ENCODE measurements at places on chromosomes 16 and 17.
A peak's percentile ranks its signal among the peaks of the same experiment; 100 is the strongest.

DNA sequence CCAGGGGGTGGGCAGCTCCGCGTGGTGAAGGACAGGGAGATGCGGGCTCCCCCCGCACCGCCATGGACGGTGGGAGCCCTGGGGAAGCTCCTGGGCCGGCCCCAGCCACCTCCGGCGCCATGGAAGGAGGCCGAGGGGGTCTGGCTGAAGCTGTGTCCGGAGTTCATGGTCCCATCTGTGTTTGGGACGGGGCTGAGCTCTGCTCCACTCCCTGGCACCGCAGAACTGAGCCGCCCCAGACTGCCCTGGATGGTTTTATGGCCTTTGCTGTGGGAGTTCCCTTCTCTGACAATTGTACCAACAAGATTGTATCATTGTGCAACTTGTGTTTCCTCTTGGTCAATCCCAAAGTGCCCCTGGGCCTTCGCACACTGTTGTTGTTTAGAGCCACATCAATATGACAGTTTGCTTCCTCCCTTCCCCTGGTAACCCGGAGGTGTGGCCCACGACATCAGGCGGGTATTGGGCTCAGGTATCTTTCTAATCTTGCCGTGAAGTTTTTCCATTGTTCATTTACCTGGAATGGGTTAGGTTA, 942 bp downstream of the KRT23 start:
- no peak for DNase-seq

DNA sequence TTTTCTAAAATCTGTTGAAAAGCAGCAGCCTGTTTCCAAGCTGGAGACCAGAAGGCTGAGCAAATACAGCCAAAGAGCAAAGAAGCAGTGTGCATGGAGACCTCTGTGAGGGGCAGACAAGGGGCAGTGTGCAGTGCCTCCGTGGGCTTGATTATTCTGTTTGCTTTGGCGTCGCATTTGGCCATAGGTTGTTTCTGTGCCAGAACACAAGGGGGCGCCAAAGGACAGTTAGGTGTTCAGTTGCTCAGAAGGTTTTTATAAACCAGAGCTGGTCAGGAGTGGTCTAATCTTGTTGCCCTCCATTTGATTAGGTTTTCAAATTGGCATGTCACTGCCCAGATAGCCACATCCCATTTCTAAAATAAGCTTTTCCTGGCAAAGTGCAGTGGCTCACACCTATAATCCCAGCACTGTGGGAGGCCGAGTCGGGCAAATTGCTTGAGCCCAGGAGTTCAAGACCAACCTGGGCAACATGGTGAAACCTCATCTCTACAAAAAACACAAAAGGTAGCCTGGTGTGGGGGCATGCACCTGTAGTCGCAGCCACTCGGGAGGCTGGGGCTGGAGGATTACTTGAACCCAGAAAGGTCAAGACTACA, 10.6 kb downstream of the MYH3 start:
- DNase-seq = peak; percentile 12

DNA sequence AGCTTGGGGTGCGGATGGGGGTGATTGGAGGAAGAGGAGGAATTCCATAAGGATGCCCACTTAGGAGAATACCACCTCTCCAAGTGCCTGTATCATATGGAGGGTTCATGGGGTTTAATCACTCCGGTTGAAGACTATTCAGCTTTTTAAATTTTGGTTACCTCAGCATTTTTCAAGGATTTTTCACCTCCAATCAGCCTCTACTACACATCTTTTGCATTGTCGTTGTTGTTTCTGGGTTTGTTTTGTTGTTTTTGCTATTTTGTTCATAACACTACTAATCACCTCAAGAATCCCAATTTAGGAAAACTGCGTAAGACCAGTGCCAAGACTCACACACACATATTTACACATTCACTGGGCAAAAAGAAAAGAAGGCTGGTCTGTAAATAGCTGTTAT, 619.5 kb upstream of the CDH5 start:
- DNase-seq = no peak

DNA sequence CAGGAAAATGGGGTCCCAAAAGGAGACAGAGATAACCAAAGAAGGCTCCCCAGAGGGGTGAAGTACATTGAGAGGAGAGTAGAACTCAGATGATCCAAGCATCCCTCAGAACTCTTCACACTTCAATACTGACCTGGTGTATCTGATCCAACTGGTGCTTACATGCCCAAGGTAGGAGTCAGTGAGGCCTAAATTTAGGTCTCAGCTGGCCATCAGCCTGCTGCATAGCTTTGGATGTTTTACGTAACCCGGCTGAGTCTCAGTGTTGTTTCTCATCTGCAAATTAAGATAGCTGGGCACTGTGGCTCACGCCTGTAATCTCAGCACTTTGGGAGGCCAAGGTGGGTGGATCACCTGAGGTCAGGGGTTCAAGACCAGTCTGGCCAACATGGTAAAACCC, 11.6 kb upstream of the GOSR2 start:
- no peak for DNase-seq

DNA sequence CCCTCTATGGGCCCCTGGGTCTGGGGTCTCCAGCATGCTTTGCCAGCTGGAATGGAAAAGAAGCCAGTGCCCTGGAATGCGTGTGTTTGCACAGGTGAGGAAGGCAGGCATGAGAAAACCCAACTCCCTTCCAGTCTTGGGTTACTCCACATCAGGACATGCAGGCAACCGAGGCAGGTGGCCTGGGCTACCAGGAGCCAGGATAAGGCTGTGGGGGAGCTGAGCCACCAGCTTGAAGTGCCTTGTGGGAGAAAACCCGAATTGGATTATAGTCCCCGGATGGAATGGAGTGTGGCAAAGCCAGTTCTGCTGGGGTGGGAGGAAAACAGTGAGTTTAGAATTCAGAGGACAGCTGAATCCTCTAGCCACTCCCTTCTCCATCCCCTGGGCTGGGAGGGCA, 7.2 kb downstream of the SRCIN1 start:
- DNase-seq = peak; percentile 93

DNA sequence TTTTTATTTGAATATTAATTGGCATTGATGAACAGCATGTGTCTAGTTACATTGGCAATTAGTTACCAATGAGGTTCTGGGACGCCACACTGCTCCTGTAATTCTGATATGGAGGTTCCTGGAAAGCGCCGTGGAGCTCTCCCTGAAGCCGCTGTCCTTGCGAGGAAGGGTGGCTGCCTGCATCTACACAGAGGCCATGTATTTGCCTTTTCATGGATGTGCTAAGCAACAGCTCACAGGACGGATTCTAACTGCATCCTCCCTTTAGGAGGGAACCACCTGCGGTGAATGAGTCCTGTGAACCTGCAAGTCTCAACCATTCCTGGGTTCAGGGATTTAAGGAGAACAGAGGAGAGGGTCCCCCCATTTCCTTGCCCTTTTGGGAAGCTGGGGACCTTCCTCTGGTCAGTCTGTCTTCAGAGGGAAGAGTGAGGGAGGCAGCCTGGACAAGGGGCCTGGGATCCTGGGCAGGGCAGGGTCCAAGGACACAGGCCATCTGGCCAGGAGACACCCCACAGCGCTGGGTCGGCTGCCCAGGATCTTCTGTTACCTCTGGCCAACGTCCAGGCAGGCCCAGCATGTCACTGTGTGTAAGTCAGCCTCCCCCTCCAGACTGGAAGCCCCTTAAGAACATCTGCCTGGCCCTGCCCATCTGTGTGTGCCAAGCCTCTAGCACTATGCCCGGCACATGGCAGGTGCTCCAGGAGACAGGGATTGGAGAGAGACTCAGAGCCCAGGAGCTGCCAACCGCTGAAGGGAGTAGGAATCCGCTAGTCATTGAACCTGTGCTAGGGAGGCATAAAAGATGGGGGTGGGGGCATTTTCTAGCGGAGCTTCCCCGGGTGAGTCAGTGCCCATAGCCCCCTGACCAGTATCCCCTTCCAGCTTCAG, 314.1 kb upstream of the TNRC6C start:
- DNase-seq = no peak

GRCh38 chr17:72004611-72005331, 116.0 kb upstream of the SOX9 start:
- DNase-seq = no peak

GRCh38 chr17:40177275-40177874, at the start of gene RAPGEFL1:
Gene RAPGEFL1 (plus strand): TSS chr17:40177470. CDS start chr17:40177862, 392 bp downstream.
- DNase-seq = peak; percentile 80

DNA sequence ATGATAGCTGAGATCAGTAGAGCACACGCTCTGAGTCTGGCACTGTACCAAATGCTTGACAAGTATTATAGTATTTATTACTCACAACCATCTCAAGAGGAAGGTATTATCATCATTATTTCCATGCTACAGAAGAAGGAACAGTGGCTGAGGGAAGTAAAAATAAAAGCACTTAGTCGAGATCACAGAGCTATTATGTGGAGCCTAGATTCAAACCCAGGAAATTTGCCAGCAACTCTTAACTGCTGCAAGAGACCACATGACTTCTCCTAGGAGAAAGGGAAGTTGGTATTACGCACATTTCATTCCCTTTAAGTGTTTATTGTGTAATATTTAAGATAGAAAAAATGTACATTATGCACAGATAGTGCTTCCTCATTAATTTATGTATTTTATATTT, 1.0 kb upstream of the RHOT1 start:
- DNase-seq = peak; percentile 75

DNA sequence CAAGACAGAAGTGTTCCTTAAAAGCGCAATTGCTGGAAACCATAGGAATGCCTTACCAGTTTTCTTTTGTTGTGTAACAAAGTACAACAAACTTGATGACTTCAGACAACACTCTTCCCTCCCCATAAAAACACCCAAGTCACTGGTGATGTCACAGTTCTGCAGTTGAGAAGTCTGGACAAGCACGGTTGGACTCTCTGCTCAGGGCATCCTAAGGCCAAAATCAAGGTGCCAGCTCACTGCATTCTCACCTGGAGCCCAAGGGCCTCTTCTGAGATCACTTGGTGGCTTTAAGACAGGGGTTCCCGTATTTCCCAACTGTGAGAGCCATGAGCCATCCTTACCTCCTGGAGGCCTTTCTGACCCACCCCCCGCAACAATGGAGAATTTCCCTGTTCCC, 45.6 kb upstream of the MEAK7 start:
- DNase-seq = no peak

- DNase-seq = no peak
Observed at GRCh38 chr17:7587420-7588151, 2.3 kb downstream of the SOX15 start.

DNA sequence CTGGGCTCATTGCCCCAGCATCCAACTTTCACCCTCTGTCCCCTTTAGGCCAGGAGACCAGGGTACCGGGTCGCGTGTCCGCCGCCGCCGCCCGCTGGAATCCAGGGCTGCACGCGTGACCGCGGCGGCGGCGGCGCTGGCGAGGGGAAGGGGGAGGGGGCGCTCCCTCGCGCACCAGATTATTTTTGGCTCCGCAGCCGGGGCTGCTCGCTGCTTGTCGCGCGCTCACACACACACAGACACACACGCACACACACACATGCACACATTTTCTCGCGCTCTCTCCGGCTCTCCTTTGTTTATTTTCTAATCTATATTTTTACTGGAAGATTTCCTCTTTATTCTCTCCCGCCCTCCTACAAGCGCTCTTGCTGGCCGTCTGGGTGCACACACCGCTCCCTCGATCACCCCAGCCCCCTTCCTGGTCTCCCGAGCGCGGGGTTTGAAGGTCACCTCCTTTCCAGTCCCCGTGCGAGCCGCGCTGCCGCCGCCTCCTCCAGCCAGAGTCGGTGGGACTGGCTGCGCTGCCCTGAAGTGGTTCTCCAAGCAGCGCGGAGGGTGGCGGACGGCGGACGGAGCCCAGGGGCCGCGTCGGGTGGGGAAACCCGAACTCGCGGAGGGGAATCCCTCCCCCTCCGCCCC, 921.4 kb upstream of the EEF2KMT start:
- DNase-seq = no peak

DNA sequence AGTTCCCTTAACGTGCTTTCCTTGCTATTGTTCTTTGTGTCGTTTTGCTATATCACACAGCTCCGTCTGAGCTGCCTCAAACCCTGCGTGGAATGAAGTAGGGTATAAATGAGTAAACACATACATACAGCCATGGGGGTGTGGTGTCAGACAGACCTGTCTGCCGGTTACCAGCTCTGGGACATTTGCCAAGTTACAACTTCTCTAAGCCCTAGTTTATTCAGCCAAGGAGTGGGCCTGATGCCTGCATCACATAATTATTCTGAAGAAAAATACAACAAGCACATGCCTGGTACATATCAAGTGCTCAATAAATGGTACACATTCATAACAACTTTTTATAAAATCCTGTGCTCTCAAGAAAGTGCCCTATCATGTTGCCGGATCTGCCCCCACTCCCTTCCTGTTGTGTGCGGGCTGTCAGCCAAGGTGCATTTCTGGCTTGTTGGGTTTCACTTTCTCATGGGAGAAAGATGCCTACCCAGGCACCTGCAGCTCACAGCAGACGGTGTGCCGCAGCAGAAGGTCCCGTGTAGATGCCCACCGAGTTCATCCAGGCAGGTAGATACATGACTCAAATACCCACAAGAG, 30.5 kb downstream of the SMPD3 start:
- DNase-seq = peak; percentile 58

GRCh38 chr17:66547151-66547865, 244.9 kb downstream of the PRKCA start:
- DNase-seq = no peak

DNA sequence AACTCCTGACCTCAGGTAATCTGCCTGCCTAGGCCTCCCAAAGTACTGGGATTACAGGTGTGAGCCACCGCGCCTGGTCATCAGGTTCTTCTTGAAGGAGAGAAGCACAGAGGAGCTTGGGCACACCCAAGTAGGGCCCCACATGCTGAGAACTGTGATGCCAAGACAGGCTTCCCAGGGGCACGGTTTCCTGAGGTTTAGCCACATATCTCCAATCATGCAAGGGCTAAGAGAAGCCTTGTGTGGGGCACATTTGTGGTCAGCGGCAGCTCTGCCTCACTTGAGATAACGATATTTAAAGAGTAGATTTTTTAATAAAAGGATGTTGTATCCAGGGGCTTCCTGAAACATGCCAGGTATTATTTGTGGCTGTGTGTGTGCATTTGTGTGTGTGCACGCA, 46.9 kb downstream of the CUEDC1 start:
- DNase-seq = no peak

GRCh38 chr16:10931134-10931533, 11.1 kb downstream of the DEXI start:
- no peak for DNase-seq

DNA sequence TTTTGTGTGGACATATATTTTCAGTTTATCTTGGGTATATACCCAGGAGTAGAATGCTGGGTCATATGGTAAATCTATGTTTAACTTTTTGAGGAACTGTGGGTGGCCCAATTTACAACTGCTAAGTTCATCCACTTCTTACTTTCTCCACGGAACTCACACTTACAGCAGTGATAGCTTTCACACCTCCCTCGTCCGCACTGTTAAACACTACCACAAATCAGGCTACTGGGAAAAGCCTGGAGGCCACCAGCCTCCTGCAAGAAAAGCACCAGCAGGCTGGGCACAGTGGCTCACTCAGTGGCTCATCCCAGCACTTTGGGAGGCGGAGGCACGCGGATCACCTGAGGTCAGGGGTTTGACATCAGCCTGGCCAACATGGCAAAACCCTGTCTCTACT, 14.7 kb upstream of the ZG16 start:
- no peak for DNase-seq

GRCh38 chr16:24700549-24701392, 28.7 kb upstream of the TNRC6A start:
- DNase-seq = no peak

Measured in NCI-H2081 (cell line).